ENCODE measurements at places on chromosomes 6 and 20.

- peak; percentile 31 for DNase-seq
Measured at GRCh38 chr6:104526376-104526775, 333.3 kb downstream of the HACE1 start.

GRCh38 chr6:56739836-56740815 lies 97.4 kb upstream of the DST start:
- peak; percentile 46 for DNase-seq

GRCh38 chr20:15446373-15446772 lies 1109.0 kb upstream of the FLRT3 start:
- DNase-seq, result no peak

DNA sequence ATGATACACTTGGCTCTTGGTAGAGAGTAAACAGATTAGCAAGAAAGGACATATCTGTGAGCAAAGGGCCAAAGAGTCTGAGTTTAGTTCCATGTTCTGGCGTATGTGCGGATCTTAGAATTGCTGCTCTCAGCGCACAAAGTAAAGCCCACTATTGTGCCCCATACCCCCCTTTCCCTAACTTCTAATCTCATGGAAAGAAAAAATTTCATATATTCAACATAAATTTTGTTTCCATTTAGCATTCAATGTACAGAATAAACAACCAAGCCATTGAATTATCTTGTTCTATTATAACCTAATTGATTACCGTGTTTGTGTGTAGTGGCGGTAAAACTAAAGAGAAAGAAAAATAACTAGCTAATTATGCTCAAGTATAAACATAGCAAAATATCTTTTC lies 30.5 kb downstream of the FILIP1 start:
- DNase-seq, result no peak

DNA sequence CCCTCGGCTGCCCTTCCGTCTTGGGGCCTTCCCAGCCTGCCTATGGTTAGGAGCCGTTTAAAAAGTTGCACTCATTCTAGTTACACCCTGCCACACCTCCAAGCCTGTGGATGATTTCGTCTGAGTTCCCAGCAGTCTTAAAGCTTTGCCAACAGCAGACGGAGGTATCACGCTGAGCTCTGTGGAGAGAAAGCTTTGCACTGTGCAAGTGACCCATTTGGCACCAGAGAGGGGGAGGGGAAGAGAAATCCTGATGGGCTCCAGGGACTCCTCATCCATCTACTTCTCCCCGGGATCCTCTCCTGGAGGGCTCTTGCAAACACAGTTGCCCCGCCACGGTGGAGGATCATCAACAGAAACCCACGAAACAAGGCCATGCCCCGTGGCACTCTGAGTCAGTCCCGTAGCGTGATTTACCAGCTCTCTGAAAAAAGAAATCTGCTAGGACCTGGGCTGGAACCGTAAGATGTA lies 98.8 kb upstream of the CITED2 start:
- no peak for DNase-seq
